CD4-positive, alpha-beta T cell treated with Interleukin-6 for 4 hours (primary cell): ENCODE measurements at places on chromosomes 7 and 10.

DNA sequence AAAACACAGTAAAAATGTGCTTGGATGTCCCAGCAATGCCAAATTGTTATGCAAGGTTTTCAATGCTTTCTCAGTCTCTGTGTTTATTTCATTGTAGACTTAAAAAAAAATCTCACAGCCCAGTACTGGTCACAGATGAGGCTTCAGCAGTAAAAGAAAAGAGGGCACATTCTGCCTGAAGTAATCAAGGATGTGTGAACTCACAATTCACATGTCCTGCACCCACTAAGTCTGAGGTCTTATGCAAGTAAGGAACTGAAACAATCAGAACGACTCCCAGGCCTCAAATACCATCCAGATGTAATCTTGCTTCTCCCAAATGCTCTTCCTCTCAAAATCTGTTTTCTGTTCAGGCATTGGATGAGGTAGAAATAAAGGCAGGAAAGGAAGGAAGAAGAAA lies 33.7 kb downstream of the ADRB1 start:
- DNase-seq: no peak

DNA sequence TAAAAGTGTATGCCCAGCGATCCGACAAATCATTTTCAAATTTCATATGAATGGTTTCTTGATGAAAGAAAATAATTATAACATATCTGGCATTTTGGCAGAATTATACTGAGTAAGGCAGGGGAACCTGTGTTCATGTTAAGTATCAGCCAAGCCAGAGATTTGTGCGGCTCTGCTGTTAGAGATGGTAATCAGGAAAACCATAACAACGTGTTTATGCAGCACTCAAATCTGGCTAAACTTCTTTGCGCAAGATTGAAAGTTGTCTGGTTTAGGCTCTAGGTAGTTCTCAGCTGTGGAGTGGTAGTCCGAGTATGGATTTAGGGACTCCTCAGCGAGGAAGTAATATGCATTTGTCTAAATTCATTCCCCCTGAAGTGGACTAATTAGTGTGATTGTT lies 8.9 kb upstream of the CTBP2 start:
- no peak for DNase-seq

- no peak for DNase-seq
Observed at GRCh38 chr10:42880255-42880620, 97.6 kb downstream of the BMS1 start.

DNA sequence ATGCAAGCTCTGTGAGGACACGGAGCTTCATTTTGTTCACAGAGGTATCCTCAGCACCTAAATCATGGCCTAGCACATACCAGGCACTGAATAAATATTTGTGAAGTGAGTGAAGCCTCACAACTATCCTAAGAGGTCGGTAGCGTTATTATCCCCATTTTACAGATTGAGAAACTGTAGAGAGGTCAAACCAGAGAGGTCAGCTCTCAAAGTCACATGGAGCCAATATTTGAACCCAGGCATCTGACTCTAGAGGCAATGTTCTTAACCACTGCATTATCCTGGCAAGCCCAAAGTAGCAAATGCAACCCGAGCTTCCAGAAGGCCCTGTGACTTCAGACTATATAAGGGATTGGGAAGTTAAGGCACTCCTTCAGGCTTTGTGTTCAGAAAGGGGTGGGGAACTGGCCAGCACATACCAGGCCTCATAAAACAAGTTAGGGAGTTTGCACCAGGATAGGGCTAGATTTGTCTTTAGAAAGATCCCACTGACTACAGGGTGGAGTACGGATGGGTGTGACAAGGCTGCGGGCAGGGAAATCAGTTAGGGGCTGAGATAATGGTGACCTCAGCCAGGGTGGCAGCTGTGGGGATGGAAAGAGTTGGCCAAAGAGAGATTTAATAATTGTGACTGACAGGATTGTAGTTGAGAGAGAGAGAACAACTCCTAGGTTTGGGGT lies 101.4 kb downstream of the TBXAS1 start:
- no peak for DNase-seq

- no peak for DNase-seq
Observed at GRCh38 chr10:26491934-26492333, 53.8 kb downstream of the APBB1IP start.

- peak; percentile 10 for DNase-seq
Observed at GRCh38 chr10:78437998-78438906, 404.6 kb downstream of the RPS24 start.

GRCh38 chr10:12396093-12396492 lies 46.7 kb downstream of the CAMK1D start:
- no peak for DNase-seq

DNA sequence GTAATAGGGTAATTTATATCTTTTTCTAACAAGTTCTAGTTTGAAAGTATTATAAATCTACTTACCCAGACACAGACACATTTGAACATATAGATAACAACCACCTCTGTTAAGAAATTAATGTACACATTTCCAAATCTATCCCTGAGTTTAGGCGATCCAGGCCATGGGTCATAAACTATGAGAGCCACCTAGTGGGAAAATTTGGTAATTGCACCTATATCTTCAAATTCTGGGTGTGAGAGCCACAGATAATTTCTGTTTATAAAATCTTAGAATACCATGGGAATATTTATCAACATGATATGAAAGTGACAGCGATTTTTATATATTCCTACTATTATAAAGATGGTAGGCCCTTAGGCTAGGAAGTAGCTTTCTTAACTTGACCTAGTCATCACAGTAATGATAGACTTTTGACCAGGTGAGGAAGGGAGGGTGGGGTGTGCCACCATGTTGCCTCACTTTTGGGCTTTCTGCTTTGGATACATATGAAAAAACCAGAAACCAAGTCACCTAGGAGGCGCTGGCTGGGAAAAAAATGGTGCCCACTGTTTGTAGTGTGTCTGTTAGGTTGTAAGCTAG lies 8.0 kb upstream of the EPHA1 start:
- DNase-seq: no peak

- no peak for DNase-seq
Observed at GRCh38 chr10:102354451-102354850, 41.1 kb upstream of the NFKB2 start.

GRCh38 chr7:108335269-108335918 lies 120.8 kb downstream of the NRCAM start:
- DNase-seq: no peak
